Activated naive CD8-positive, alpha-beta T cell treated with anti-CD3 and anti-CD28 coated beads for 36 hours (primary cell): ENCODE measurements at places on chromosomes 1 and 21. TPM values are rescaled to one million over a fixed set of nuclear protein-coding genes. Genes with fewer than 3 reads are reported as not detected.
A peak's percentile ranks its signal among the peaks of the same experiment; 100 is the strongest.

The C1orf141 gene
- not detected for total RNA-seq

DNA sequence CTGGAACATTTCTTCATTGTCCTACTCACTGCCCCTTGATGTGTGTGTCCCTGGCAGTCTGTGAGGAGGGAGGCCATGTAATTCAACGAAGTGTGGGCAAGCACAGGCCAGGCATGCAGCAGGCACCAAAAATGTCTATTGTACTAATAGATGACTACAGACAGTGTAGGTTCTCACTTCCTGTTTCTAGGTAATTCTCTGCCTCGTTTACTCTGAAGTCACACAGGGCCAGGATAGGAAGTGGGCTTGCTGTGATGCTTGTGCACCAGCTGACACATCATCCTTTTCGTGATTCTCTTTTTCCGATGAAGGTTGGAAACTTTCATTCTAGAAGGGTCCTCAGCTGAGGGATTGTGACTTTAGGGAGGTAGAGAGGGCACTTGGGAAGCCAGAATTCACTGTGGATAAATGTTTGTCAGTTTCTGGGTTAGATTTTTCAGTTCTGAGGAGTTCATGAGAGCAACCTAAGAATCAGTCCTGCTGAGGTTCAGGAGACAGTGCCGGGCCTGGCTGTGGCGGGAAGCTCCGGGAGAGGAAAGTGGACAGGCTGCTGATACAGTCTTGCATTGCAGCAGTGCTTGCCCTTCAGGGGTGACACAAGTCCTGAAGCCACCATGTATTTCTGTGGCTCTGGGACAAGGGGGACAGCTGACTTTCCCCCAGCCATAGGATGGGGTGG, 4.3 kb upstream of the CSF1 start:
- peak; percentile 63 for DNase-seq

GRCh38 chr21:44526096-44526997, 13.6 kb downstream of the KRTAP10-1 start:
- DNase-seq, result no peak

The TRIM58 gene
- total RNA-seq, result 0.08 TPM

- no peak for DNase-seq
Observed at GRCh38 chr1:12053752-12054548, 9.2 kb upstream of the TNFRSF8 start.

DNA sequence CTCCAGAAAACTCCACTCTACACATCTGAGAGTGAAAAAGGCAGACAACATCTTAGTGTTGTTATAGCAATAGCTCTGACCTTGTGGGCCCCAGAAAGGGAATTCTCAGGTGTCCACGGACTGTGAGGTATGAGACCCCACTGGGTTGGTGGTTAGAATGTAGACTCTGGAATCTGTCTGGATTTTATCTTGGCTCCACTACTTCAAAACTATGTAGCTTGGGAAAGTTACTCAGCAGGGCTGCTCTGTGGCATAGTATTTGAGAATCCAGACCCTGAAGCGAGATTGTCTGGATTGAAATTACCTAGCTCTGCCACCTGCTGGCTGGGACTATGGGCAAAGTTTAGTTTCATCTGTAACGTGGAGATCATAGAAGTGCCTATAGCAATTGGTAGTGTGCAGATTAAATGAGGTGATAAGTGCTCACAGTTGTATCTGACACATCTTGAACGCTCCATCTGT, 25.8 kb downstream of the PRDM2 start:
- peak; percentile 38 for DNase-seq

DNA sequence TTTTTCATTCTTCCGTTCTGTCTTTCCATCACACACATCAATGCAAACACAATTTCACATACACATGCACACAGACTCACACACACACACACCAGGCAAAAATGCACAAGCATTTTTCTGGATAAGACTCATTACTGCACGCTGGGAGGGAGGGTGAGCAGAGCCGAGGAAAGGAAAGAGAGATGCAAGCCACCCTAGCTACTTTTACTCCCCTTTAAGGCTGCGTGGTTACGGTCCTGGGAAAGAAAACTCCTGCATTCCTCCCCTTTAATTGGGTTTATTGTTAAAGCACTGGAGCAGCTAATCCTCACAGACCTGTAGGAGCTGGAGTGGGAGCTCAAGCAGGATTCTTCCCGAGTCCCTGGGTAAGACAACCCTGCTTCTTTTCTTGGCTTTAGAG, at the start of gene CAMK1G:
CAMK1G (plus strand) TSS at position 307 of the 400 bp plus-strand sequence. CDS start 11,270 bp downstream, outside the sequence.
- DNase-seq, result no peak

- no peak for DNase-seq
Observed at GRCh38 chr1:200786788-200787187, 48.1 kb downstream of the CAMSAP2 start.

The NT5C1A gene
- total RNA-seq, result 0.32 TPM

The CDA gene
- total RNA-seq, result not detected

The KIAA1614 gene
- total RNA-seq, result 0.08 TPM

GRCh38 chr1:26328597-26328996, 10.8 kb downstream of the CD52 start:
- no peak for DNase-seq

DNA sequence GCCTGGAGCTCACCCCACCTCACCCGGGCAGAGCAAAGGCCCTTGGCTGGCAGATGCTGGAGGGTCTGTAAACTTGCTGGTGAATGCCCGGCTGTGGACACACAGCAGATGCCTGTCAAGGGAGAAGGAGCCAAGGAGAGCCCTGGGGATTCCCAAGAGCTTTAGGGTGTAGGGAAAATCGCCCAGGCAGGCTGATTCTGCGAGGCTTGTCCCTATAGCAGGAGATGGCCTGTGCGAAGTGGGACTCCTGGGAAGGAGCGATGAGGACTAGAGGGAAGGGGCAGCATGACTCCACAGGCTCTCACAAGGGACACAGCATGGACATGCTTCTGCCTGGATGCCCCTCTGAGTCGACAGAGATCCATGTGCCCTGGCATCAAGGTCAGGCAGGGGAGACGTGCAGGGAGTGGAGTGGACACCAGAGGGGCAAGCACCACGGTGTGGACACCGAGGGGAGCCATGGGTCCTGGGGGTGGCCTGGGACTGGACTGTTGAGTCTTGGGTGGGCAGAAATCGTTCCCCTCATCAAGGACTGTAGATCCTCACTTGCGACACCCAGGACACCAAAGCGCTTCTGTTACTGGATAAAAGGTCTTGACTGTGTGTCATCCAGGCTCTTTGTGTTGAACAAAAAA, 71.4 kb upstream of the ABCG1 start:
- no peak for DNase-seq

DNA sequence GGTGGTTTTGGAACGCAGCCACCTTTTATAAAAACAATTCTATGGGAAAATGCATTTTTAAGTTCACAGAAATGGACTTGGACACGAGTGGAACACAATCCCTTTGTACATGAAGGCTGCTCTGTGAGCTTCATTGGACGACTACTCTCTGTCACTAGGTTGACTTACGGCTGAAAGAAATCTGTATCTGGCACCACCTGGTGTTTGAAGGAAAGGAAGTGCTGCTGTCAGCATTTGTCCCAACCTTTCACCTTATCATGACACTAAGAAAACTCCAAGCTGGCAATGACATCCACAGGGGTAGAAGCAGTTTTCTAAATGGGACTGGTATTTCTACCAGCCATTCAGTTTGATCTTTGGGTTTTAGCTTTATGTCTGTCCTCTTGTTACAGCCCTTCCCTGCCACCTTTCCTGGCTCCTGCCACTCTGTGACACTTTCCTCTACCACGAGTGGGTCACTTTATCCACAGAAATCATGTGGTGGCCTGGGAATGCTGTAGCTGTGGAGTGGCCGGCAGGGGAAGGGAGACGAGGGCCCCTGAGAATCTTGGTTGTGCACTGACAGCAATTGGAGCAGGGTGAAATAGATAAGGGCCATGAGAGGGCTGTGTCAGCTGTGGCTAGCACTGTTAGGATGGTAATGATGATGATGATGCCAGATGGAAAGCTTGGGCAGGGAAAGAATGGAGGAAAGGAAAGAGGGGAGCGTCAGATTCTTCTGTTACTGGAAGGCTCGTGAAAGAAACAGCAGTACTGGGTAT, 85.2 kb downstream of the TBX19 start:
- no peak for DNase-seq

GRCh38 chr21:35818597-35818996, 241.7 kb downstream of the SETD4 start:
- no peak for DNase-seq

DNA sequence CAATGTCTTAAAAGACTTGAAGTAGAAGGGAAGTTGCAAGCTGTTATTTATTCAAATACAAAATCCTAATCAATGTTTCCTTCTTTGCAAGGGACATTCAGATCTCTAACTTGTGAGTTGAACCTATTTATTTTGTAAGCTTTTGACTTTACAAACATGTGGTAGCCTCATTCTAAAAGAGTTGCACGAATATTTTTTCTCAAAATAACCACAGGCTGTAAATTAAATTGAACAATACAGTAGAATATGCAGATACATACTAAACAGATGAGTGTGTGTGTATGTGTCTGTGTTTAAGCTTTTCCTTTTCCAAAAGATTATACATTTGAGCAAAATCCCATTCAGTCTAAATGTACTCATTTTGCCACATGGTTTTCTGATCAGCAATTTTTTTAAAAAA, 4.8 kb upstream of the DYNLT5 start:
- no peak for DNase-seq

DNA sequence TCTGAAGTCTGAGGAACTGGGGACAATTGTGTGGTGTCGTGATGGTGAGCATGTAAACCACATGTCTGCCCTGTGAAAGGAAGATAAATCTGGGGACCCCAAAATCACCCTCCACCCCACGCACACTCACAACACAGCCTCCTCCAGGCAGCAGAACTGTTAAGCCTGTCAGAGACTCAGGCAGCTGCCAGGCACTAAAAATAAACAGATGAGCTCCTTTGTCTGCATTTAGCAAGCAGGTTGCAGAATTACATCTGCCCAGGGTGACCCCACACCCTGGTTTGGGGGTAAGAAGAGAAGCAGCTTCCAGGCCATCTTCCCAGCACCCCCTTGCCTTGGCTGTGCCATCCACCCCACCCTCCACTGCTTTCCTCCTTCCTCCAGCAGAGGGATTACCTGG, 119.1 kb upstream of the RUNX3 start:
- no peak for DNase-seq

DNA sequence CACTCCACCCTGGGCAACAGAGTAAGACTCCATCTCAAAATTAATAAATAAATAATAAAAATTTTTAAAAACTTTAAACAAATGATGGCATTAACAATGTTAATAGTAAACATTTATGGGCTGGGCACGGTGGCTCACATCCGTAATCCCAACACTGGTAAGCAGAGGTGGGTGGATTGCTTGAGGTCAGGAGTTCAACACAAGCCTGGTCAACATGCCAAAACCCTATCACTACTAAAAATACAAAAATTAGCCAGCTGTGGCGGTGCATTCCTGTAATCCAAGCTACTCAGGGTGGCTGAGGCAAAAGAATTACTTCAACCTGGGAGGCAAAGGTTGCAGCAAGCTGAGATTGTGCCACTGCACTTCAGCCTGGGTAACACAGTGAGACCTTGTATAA, 9.0 kb upstream of the L1TD1 start:
- no peak for DNase-seq

The FNBP1L gene
- total RNA-seq, result 0.14 TPM

DNA sequence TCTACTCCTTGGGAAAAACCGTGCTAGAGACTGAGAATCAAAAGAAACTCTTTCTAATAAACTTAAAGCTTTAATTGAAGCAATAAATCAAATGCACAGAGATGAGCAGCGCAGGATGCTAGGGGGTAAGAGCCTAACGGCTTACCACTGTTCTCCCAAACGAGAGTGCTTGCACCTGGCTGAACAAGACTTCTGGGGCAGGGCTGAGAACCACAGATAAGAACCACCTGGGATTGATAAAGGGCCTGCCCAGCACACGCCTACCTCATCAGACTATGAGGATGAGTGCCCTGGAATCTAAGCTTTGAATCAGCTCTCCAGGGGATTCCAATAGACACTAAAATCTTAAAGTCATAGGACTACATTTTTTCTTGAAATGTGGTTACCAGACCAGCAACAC, 43.3 kb downstream of the KRTAP19-8 start:
- DNase-seq, result no peak

DNA sequence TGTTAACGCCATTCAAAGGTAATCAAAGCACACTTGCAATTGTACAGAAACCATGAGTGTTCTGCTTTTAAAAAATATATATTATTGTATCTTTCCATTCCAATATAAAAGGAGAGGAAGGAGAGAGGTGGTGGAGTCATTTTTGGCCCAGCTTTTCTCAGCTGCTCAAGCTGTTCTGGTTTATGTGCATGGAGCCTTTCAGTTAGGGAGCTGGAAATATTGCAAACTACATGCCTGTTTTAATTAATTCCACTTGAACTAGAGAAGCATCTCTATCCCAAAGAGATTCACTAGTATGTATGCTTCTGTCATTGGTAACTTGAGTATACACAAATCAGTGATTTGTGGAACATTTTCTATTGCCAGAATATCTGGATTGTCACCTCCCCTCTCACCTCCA, 28.5 kb upstream of the C1orf105 start:
- no peak for DNase-seq
